Neuronal stem cell (in vitro differentiated cells): ENCODE measurements at places on chromosomes 2 and 18.

- no peak for DNase-seq
These were observed 242.7 kb downstream of the LRRTM1 start for GRCh38 chr2:80061881-80062280.

DNA sequence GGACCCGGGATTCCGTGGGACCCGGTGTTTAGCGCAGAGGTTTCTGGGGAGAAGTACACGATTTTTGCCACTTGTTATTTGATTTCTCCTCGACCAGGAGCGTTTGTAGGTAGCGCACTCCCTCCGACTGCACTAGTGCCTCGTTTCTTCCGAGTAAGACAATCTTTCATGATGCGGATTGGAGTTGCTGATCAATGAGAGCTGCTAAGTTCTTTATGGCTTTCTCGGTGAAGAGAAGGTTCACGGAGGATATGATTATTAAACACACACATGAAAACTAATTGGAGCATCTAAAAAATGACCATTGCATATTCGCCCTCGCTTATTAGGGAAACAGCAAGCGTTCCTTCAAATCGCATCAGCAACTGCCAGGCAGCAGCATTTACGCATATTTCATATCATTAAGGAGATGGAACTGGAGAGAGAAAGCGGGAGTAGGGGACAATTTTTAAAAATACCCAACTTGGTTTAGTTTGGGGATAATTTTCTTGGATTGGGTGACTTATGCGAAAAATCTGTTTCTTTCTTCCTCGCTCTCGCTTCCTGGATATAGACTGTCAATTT, 616 bp downstream of the EML6 start:
- peak; percentile 32 for DNase-seq

- DNase-seq, result no peak
These were observed 132.1 kb upstream of the DLGAP1 start for GRCh38 chr18:4587204-4587603.

DNA sequence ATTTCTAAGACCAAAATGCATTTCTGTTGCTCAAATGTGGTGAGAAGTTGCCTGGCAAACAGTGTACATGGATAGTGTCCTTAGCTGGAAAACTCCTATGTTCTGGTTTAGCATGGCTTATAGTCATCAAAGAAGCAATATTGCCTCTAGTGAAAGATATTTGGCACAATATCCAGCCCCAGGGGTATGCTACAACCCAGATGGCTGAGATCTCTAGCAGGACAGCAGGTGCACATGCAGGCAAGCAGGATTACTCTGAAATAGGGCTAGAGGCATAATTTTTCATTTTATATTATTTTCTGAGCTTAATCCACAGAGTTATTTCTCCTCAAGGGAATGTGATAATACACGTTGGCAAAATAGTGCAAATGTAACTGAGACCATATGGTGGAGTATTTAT, 34.0 kb downstream of the CCDC195 start:
- DNase-seq, result no peak

DNA sequence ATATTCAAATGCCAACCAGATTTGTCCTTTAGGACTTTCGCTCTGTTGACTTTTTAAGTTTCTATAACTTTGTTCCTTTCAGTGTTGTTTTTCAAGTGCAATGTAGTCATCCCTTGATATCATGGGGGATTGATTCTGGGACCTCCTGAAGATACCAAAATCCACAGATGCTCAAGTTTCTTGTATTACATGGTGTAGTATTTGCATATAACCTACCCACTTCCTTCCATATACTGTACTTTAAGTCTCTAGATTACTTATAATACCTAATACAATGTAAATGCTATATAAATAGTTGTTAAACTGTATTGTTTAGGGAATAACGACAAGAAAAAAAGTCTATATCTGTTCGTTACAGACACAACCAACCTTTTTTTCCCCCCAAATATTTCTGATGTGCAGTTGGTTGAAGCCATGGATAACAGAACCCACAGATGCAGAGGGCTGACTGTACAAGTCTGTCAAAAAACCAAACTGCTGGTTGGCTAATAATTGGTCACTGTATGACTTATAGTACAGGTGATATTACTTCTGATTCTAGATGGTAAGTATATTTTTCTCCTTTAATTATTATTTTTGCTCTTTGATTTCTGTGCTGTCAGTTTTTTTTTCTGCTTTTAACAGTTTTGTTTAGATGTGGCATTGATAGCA, 201.7 kb upstream of the STON1 start:
- DNase-seq, result no peak

DNA sequence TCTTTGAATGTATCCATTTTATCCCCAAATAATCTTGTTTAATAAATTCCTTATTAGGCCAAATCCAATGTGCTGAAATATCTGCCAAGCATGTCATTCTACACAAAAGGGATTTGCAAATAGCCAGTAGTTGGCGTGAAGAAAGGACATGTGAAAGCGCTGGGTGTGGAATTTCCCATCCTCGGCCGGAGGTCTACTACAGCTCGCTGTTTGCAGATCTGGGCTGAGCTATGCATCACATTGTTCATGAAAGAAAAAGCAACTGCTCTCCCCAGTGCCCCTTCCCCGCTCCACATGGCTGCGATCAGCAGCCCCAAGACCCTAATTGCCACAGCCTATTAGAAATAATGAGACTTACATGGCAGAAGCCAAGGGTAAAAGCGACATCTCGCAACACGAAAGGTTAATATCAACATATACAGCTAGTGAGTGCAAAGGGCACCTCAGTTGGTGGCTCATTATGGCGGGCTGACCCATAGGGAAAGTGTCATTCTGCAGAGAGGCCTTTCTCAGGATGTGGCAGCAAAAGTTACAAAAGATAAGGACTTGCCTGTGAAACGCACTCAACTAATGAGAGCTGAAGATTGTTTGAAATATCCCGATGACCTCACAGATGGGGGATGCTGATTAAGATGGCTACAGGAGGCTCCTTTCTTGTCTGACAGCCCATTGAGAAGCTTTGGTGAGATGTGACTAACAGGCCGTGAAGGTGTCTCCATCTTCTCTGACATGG, 126.9 kb upstream of the CYP1B1 start:
- no peak for DNase-seq

- DNase-seq, result no peak
These were observed 551.7 kb downstream of the SATB2 start for GRCh38 chr2:198905881-198906612.

DNA sequence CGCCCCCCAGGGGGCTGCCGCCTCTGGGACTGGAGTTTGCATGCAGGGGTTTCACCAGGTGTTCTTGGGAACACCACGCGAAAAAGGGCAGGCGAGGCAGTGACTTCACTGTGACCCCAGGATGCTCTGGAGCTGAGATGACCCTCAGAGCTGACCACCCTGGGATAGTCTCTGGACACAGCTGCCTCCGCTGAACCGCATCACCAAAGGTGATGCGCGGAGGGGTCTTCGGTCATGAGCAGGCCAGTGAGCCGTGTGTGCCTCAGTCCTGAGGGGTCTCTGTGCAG, 17.5 kb downstream of the GPR35 start:
- no peak for DNase-seq

GRCh38 chr2:77395011-77395410, 127.2 kb downstream of the LRRTM4 start:
- DNase-seq, result no peak

DNA sequence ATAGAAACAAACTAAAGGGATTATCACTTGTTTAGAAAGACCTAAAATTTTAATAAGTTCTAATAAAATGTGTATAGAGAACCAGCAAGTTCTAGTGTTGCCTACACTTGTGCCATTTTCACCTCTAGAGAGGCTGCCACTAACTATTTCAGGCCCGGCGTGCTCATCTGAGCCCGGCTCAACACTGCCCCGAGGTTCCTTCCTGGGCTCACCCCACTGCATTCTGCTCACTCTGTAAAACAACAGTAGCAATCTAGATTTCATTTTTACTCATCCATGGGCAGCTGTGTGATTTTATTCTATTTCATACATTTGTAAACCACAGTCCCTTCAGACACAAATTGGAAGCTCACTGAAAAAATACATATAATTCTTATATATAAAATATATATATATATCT, 253.2 kb downstream of the L3MBTL4 start:
- no peak for DNase-seq

DNA sequence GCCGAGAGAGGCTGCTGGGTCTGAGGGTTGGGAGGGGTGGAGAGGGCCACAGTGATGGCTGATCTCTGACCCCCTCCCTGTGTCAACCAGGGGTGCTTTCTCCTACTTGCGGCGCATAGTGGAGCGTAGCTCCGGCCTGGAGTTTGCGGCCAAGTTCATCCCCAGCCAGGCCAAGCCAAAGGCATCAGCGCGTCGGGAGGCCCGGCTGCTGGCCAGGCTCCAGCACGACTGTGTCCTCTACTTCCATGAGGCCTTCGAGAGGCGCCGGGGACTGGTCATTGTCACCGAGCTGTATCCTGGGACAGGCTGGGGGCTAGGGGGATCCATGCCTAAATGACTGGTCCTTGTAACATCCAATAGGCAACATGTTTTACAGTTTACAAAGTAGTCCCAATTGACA, 20.9 kb upstream of the GMPPA start:
- no peak for DNase-seq

DNA sequence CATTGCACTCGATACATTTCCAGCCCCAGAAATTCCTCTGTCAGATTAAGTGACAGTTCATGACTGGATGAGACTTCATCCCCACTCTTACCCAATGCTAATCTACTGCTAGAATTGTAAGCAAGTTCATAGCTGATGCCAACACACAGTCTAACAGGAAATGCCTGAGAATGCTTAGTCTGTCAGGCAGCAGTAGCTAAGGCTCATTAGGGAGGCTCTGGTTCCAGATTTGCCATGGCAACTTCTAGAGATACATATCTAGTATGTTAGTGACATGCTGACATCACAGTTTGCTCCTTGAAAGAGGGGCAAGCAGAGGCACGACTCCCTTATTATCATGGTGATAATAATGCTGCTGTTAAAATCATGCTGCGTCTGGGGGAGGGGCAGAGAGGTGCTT, 198.4 kb downstream of the RBM43 start:
- DNase-seq, result no peak

GRCh38 chr18:36650266-36650665, 178.5 kb downstream of the TPGS2 start:
- DNase-seq, result no peak

DNA sequence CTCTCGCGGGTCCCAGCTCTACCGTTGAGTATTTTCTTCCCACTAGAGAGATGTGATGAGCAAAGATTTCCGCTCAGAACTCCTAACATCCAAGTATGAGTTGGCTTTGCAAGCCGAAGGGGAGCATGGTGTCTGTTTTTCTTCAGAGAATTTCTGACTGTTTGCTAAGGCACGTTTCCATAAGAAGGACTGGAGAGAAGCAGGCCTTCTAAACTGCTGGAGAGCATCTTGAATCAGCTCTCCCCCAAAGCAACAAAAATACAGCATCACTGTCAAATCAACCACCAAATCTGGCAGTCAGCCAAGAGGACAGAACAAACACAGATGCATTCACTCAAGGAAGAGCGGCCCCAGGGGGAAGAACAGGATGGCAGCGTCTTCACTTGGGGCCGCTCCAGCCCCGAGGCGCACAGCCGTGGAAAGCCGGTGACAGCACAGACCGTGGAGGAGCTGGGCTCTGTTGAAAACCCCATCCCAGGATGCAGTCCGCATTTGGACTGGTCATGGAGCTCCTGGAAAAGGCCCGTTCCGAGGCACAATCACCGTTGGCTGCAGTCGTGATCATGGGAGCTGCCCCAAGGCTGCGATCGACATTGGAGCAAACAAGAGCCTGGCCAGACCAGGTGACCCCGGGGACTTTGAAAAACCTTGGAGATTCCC, 101.4 kb downstream of the NFATC1 start:
- no peak for DNase-seq

GRCh38 chr2:23385351-23385747, 370 bp downstream of the KLHL29 start:
- DNase-seq, result no peak

- DNase-seq, result no peak
These were observed 13.8 kb upstream of the MYOM1 start for GRCh38 chr18:3233433-3234168.
